ENCODE measurements at places on chromosomes 11 and 22. TPM values are rescaled to one million over a fixed set of nuclear protein-coding genes. Genes with fewer than 3 reads are reported as not detected.

CELF1 gene
- 101 TPM for total RNA-seq

GVQW3 gene
- 2.0 TPM for total RNA-seq

PRR14L gene
- total RNA-seq, result 69.8 TPM

MS4A6E gene
- total RNA-seq, result not detected

- DNase-seq, result no peak
Measured at GRCh38 chr11:30587269-30587812, 1.2 kb upstream of the MPPED2 start.

DNA sequence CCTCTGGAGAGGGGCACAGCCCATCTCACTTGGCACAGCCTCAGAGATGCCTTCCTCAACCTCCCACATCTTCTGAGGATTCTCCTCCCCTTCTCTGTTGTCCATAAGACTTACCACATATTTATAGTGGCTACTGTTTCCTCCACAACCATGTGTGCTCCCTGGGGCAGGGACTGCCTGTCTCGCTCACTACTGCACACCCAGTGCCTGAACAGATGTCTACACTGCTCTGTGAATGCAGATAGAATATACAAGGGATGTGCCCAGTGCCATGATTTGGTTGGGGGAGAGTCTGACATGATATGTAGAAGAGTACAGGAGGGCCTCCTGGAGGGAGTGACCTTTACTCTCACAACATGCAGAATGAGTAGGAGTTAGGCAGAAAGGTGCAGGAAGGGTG lies 67.3 kb upstream of the ANO1 start:
- DNase-seq, result no peak

DNA sequence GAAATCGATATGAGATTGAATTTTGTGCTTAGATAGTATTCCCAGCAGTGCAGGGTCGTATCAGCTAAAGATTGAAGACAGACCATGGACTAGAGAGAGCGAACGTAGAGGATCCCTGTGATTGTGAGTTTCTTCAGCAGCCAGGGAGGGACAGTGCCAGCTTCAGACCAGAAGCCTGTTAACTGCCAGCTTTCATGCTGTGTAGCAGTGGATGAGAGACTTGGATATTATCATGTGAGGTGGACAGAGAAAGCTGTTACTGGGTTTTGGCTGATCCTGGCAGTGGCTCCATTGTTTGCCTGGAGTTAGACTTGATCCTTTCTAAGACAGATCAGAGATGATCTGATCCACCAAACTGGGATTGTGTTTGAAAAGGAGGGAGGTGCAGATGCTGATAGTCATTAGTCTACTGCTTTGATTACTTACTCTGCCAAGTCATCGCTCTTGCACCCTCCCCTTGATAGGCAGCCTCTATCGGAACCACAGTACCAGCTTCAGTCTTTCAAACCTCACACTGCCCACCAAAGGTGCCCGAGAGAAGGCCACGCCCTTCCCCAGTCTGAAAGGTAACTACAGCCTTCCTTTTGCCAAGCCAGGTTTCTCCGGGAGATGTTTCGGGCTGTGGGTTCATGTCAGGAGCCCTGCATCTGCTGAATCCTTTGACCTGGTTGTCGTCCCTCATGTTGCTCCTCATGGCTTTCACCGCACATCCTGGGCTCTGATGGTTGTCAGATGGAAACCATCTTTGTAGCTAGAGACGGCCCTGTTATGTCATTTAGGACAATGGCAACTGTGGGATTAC lies 16.2 kb downstream of the MADD start:
- DNase-seq, result no peak

GRCh38 chr11:75719340-75720239 lies 2.0 kb downstream of the MOGAT2 start:
- DNase-seq, result no peak

GRCh38 chr22:46350121-46350520 lies 14.6 kb downstream of the TRMU start:
- no peak for DNase-seq

- no peak for DNase-seq
Measured at GRCh38 chr11:78179459-78180071, 8.9 kb downstream of the KCTD21 start.

- no peak for DNase-seq
Measured at GRCh38 chr11:83070731-83071566, 748 bp downstream of the RAB30 start.

DNA sequence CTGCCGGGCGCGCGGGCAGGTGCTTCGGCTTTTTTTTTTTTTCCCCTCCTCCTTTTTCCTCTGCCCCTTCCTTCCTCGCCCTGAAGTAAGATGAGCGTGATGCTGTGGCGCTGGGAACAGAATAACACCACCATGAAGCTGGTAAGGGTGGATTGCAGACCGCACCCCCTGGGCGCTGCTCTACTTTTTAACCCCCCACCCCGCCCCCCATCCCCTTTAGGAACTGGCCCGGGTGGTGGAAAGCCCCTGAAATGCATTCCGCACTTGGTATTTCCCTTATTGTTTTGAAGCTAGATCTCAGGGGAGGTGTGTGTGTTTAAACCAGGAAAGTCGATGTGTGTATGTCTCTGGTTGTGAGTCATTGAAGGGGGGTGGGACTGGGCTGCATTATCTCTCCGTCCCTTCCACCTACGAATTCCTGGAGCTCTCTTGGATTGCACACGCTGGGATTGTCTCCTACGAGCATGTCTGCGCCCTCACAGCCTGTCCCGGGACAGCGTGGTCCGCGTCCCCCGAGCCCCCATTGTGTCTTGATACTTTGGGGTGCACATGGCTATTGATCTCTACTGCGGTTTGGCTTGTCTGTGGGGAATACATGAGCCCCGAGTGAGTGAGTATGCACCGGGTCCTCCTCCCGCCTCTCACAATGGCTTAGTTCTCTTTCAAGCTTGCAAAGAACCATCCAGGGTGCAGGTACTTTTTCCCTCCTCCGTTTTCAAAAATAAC lies 64.9 kb downstream of the NAV2 start:
- peak; percentile 70 for DNase-seq

DNA sequence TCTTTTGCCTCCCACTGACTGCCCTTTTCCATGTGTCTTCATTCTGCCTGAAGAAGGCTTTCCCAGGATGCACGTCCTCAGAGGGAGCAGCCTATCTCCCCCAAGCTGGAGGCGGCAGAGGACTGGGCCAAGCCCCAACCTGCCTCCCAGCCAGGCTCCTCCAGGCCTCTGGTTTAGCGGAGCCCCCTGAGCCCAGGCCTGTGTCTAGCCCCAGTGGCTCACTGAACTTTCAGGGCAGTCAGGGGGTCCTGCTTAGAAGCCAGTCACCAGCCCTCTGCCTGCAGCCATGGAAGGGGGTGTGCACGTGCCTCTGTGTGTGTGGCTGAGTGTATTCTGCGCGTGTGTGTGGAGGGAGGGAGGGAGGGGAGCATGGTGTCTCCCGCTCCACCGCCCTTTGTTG lies 10.4 kb upstream of the GRK2 start:
- no peak for DNase-seq

DNA sequence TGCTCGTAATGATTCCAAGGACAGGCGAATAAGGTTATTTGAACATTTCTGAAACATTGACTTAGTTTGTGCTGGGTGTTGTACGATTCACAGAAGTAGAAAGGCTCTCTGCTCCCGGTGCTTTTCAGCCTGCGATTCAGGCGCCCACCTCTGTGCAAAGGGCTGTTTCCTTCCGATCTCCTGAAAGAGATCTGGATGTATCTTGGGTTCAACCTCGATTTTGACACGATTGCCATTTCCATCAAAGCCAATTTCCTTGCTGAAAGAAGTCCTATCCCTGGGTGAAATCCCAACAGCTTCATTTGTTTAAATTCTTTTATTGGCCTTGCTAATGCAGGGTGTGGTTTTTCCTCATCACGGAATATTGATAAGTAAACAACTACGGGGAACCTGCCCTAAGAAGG lies 1.1 kb upstream of the ZC3H12C start:
- DNase-seq, result no peak

DNA sequence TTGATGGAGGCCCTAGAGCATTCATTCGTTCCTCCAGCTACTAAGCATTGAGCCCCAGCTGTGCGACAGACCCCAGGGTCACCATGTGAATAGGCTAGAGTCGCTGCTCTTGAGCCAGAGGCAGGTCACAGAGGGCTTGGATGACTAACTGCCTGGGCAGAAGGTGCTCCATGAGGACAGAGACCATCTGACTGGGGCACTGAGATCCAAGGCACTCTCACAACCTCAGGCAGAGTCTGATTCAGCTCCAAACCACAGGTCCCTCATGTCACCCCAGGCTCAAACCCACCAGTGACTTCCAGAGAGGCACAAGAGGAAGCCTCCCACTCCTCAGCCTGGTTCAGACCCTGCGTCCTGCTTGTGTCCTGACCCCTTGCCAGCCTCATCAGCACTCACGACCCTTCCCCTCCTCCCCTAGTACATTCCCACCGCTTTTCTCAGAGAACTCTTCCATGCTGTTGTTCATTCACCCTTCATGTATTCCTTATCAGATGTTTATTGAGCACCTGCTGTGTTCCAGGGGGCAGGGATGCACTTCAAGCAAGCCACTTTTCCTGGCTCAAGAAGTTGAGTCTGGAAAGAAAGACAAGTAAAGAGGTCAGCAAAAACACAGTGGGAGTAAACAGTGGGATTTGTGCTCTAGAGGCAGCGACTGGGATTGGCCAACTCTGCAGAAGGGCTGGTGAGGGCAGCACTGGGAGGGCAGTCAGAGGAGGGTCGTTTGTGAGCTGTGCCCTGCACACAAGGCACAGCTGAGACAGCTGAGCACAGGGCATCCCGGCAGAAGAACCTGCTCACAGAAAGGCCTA lies 9.3 kb downstream of the OAF start:
- DNase-seq, result no peak

DNA sequence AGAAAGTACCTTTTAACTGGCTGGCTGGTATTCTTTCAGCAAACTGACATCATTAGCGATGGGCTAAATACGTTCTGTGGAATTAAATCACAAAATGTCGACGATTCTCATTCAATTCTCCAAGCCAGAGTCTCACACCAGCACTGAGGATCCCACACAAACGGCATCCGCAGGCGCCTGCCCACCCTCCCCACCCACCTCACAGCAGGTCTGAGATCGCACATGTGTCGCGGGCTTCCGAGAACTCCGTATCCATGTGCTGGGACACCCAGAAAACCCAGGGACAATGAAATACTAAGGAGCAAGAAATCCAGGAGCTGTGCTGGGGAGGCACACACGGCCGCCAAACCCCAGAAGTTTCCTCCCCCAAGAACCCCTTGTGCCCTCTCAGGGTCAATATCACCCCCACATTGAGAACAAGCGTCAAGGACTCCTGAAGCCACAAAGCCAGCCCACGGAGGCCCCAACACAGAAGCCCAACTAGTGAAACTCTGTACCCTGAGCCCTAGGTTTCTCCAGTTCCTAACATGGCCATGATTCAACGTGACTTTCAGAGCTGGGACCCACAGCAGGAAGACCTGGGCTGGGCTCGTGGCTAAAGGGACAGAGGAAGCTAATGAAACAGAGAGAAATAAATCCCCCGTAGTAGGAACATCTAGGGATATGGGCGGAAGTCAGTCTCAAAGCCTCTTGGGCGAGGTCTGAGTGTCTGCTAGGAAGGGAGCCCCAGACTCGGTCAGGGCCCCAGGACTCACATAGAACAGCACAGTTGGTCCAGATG lies 8.0 kb downstream of the TOLLIP start:
- DNase-seq, result no peak

- DNase-seq, result no peak
Measured at GRCh38 chr22:37314315-37315074, 32.2 kb downstream of the CYTH4 start.

GRCh38 chr22:49263101-49263500 lies 564.6 kb downstream of the BRD1 start:
- DNase-seq, result no peak

DNA sequence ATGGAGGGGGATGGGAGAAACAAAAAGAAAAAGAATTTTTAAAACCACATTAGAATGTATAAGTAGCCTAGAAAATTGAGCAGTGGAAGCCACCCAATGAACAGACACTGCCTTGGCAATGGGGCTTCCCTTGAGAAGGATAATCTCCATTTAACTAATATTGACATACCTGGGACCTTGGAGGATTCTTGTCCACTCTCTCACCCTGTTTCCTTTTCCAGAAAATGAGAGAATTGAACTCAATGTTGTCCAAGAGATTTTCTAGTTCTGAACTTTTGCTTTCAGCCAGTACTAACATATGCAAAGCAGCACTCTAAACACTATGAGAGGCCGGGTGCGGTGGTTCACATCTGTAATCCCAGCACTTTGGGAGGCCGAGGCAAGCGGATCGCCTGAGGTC lies 524 bp downstream of the MS4A8 start:
- DNase-seq, result no peak

DNA sequence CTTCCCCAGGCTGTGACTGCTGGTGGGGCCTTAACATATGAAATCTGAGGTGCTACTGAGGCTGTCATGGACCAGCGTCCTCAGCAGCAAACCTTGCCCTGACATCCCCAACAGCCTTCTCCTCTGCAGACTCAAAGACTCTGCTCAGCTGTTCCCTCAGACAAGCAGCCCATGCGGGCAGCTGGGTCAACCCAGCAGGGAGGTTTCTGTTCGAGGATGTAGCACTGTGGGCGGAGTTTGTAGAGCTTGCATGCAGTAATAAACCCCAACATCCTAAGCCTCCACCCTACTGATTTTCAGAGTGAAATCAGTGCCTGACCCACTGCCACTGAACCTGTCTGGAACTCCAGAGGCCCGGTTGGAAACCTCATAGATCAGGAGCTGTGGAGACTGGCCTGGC lies 88.8 kb upstream of the XKR3 start:
- DNase-seq, result no peak

DNA sequence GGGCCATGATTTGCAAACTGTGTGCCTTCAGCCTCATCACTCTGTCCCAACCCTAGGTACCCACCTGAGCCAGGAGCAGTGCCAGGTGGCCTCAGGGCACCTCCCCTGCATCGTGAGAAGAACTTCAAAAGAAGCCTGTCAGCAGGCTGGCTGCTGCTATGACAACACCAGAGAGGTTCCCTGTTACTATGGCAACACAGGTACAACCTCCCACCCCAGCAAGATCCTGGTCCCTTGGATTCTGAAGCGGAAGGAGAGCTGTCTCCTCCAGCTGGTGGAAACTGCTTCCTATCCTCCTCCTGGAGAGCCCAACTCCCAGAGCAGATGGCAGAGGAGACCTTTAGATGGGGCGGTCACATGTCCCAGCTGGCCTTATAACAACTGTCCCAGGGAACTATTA lies 2.9 kb downstream of the ZP1 start:
- DNase-seq, result no peak

- no peak for DNase-seq
Measured at GRCh38 chr11:126833065-126833464, 167.5 kb downstream of the KIRREL3 start.

- peak; percentile 89 for DNase-seq
Measured at GRCh38 chr11:65479184-65480145, 19.4 kb upstream of the MALAT1 start.

GRCh38 chr11:122491509-122491908 lies 164.0 kb upstream of the UBASH3B start:
- peak; percentile 47 for DNase-seq

- no peak for DNase-seq
Measured at GRCh38 chr11:44275241-44275640, 34.7 kb downstream of the ALX4 start.
